ENCODE measurements at places on chromosomes 1 and 21.

DNA sequence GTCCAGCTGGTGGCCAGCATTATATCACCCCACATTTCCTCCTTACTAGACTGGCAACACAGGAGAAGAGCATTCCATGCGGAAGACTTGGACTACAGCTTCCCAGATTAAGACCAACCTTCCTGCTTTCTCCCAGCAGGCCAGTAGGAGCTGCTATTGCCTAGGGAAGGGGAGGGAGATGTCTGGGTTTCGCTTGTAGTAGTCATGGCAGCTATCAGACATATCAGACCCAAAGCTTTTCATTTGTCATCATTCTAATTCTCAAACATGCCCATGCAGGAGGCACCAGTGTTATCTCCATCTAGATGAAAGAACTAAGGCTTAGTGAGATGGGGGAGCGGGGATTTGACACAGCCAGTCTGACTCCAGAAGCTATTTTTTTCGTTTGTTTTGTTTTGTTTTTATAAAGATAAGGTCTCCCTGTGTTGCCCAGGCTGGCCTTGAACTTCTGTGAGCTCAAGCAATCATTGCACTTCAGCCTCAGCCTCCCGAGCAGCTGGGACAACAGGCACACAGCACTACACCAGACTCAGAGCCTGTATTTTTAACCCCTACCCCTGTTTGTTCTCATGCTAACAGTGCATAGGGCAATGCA, 4.5 kb downstream of the PLA2G2A start:
- DNase-seq: no peak

GRCh38 chr1:214316593-214316992, 35.6 kb downstream of the SMYD2 start:
- DNase-seq: no peak

DNA sequence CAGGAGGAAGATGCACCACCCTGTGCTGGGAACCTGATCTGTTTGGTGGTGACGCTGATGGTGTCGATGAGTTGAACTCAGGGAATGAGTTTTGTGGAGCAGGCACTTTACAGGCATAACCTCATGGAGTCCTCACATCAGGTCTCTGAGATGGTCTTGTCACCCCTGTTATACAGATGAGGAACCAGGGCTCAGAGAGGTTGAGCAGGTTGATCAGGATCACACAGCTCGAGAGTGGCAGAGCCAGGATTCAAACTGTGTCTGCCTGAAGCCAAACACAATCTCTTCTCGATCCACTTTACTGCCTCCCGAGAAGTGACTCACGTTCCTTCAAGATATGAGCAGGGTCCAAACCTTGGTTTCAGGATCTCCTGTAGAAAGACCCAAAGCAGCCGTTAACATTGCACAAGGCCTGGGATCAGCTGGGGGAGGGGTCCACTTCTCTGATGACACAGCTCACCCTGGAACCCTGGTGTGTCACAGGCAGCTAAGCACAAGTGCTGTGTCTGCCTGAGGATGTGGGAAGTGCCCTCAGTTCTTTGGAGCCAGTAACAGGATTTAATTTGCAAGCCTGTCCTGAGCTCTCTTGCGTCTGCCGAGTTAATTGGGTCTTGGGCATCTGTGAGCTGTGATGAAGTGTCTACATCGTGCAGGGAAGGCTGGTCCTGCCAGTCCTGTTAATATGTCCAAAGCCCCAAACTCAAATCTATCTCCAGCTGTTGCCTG, 65.4 kb upstream of the STUM start:
- no peak for DNase-seq

GRCh38 chr1:24748191-24749121, 3.2 kb downstream of the CLIC4 start:
- DNase-seq: no peak

GRCh38 chr1:214364386-214364785, 83.4 kb downstream of the SMYD2 start:
- DNase-seq: no peak

DNA sequence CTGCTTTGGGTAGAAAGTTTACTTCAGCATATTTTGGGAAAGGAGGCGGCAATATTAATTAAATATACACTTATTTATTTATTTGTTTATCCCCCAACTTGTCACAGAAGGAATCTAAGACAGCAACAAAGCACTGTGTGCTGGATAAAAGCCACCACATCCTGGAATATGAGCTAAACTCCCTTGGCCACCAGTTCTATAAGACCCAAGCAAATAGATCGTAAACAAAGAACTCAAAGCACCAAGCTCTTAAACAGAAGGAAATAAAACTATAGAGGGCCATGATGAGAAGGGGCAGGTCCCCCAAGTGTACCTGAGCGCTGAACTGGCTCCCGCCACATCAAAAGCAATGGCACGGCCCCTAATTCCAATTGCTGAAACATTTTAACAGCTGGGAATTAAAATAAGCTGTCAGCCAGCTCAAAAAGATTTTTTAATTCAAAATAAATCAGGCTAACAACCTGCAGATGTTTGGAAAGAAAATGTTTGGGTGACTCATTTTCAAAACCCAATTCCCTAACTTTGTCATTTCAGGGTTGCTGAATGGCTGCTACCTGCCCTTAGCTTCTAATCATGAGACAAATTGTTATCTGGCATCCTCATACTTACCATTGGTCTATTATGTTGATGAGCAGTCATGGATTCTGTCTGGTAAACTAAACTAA, 127.1 kb downstream of the SLC30A10 start:
- DNase-seq: no peak

DNA sequence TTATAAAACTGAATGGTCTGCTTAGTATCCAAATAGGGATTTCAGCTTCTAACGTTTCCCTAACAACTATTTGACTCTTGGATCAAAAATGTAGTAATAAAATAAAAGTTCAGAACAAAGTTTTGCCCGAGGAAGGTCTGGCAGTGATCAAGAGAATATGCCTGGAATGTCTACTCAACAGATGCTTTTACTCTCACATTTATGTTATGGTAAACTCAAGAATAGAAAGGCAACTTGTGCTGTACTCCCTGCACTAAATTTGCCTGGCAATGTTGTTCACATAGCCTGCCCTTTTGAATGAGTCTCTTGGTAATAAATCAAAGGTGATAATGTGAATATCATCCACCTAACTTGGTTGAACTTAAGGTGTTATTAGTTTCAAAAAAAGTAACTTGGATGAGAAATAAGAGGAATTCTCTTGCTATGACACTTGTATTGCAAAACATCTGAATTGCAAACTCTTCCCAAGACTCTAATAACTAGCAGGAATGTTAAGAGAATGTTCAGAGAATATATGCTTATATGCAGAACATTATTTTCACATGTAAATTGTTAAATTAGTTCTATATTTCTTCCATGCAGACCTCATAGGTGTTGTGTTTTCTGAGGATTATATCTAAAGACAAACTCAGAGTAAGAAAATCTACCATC, 215.8 kb downstream of the COL24A1 start:
- DNase-seq: no peak

DNA sequence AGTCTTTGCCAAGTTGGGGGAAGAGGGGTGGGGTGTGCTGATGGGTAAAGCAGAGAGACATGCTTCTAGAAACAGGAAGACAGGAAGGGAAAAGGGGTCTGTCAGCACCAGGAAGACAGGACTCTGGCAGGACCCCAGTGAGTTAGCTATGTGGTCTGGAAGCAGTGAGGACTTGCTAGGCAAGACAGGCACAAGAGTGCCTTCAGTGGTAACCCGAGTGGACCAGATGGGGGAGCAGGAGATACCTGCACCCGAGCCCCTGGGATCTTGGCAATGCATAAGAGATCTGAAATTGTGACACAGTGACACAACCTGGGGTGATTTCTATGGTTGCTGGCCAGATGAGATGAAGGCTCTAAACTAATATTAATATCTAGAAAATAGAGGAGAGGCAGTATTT, 7.0 kb downstream of the TLR5 start:
- no peak for DNase-seq

DNA sequence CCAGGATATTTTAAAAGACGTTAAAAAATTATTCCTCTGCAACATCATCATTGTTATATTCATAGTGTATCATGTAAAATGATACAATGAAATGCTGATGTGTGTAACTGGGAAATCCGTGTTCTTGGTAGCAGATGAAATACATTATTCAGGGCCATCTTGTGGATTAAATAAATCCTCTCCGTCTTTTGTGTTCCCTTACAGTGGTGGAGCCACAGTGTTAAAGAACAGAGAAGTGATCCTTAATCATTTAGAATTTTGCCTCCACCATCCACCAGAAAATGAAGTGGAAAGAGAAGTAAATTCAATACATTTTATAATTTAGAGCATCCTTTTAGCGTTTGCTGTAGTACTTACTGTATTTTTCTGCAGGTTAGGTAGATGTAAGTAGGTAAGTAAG, 1.3 kb downstream of the DYRK3 start:
- no peak for DNase-seq

GRCh38 chr1:179953974-179954492, 577 bp upstream of the CEP350 start:
- no peak for DNase-seq

DNA sequence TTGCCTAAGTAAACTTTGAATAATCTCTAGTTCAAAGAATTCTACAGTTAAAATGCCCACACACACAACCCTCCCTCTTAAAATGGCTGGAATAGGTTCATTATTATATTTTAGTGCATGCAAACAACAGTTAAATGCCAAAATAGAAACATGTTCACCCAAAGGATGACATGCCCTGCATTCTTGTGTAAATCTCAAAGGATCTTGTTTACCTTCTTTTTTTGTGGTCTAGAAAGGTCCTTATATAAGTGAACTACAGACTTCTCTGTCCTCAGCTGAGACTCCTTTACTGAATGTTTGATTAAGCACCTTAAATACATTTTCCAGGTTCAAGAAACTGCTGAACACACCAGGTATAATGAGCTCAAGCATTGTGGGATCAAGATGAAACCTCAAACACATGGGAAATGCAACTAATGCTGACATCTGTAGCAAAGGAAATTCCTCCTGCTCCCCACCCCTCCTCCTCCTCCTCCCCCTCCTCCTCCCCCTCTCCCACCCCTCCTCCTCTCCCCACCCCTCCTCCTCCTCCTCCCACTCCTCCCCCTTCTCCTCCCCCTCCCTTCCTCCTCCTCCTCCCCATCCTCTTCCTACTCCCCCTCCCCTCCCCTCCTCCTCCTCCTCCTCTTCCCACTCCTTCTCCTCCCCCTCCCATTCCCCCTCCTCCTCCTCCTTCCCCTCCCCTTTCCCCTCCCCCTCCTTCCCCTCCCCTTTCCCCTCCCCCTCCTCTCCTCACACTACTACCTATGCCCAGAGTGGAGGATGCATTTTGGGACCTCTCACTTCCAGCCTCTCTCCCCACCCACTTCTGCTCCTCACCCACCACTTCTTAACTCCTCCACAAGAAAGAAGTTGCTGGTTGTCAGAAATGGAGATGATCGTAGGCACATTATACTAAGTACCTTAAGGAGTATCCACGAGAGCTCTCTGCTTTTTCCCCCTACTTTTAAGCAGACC, 233.9 kb downstream of the MRPL39 start:
- no peak for DNase-seq

DNA sequence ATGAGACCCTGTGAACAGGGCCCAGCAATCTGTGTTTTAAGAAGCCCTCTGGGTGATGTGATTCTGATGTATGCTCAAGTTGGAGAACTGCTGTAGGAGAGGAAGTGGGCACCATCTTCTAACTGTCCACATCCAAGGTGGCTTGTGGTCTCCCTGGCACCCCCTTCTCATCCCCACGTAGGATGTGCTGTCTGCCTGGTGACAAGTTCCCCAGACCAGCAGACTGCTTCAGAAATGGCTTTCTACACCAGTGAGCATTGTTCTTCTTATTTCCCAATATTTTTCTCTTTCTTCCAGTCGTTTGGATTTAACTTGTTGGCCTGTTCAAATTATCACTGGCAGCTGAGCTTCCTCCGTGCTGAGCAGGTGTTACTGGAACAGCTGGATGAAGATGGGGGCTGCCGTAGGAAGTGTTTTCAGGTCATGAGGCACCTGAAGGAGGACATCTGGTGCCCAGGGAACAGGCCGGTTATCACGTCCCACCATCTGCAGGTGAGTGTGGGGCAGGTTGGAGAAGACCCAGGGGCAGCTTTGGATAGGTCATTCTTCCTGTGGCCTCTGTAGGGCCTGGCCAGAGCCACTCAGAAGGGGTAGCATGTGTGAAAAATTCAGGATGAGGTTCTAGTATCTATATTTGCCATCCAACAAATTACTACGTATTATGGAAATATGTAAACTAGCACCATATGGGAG, 16.8 kb downstream of the MAB21L3 start:
- DNase-seq: no peak

DNA sequence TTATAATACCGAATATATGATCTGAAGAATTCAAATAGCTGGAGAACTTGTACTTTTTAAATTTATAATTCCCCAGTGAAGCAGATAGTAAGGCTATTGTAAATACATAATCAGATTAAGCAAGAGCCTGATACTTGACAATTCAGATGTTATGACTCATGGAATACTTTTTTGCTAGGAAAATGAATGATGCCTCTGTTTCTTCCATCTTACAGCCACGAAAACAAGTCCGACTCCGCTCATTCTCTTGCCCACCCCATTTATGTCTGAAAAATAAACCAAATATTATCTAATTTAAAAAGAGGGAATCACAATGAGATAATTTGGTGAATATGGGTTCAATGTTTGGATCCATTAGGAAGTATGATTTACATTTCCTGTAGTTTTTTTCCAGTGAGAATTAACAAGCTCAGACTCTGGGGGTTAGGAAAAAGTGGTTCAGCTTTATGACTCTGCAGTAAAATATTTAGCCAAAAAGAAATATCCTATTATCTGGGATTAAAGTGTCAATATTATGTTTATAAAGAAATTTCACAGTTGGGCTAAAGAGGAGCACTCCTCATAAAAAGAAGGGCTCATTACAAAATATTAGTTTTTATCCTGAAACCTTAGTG, 50.4 kb upstream of the DAB1 start:
- DNase-seq: no peak
